Tibial artery (tissue), 4 donors: ENCODE measurements at places on chromosomes 4 and X.

- no peak for DNase-seq
These were observed 265.5 kb downstream of the ARHGAP24 start for GRCh38 chr4:85740431-85740861.

GRCh38 chr4:18844726-18845125, 823.2 kb upstream of the LCORL start:
- no peak for DNase-seq

GRCh38 chrX:25721564-25721963, 416.6 kb upstream of the MAGEB18 start:
- no peak for DNase-seq

DNA sequence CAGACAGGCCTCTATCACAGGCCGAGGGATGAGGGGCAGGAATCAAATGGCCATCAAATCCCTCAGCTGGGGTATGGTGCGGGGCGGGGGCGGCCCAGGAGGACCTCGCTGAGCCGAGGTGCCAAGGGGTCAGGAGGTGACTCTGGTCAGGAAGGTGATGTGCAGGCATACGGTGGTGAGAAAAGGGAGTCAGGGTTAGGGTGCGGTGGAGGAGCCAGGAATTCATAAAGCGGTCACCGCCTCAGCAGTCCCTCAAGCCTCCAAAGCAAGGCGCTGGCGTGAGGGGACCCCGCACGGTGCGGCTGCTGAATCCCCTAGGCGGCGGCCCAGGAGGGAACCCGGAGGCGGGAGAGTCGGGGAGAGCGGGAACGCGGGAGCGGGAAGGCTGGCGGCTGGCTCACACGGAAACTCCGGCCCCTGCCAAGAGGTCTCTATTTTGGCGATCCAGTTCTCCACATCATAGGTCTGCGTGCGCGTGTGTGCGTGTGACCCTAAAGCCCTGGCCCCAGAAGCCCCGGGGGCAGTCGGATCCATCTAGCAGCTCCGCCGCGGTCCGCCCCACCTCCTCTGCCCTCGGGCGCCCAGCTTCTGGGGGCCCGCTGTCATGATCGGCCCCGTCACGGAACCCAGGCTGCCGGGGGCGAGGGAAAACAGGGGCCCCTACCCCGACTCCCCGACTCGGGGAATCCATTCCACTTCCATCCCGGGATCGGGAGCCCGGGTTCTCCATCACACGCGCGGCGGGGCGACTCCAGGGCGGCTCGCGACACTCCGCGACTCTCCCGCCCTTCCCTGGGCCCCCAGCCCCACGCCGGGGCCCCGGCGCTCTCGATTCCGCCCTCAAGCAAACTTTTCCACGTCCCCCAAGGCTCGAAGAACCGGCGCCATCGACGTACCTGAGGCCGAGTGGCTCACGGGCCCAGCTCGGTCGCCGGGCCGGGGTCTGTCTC, 593 bp downstream of the ELF4 start:
- no peak for DNase-seq

- DNase-seq, result no peak
These were observed 109.3 kb downstream of the NFKB1 start for GRCh38 chr4:102610476-102610875.

DNA sequence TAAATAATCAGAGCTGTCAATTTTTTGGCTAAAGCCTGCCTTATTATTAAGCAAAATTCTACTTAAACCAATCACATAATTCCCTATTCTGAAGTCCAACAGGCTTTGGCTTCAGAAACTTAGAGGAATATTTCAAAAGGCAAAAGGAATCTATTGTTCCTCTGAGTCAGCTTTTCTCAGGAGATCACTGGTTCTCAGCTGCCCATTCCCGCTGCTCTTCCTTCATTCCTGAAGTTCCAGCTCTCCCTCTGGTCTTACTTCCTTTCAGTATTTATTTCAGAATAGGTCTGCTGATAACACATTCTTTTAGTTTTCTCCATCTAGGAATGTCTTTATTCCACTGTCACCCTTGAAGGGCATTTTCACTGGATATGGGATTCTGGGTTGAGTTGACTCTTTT, 133.7 kb downstream of the SOWAHB start:
- no peak for DNase-seq

DNA sequence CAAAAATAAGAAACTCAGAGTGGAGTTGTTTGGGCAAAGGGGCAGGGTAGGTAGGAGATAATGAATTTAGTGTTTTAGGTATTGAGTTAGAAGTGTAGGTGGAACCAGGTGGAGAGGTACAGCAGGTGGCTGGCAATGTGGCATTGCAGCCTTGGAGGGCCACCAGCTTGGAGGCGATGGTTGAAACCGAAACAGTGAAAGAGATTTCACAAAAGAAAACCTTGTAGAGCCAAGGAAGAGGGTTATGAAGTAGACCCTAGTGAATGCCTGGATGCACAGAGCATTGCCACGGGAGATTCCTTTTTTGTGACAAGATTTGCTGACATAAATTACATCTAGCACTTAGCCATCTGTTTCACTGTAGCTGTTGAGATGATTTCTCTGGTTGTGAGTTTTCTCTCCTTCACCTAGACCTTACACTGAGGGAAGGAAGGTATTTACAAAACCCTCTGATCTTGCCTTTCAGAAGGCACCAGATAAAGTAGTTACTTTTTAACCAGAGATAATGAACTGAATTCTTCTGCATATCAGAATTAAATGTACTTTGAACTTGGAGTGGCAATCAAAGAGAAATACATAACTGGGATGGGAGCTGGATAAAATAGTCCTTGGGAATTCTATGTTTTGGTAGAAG, 104.1 kb upstream of the CASK start:
- DNase-seq, result no peak

- DNase-seq, result no peak
These were observed 139.4 kb downstream of the ZAR1 start for GRCh38 chr4:48629458-48629857.

DNA sequence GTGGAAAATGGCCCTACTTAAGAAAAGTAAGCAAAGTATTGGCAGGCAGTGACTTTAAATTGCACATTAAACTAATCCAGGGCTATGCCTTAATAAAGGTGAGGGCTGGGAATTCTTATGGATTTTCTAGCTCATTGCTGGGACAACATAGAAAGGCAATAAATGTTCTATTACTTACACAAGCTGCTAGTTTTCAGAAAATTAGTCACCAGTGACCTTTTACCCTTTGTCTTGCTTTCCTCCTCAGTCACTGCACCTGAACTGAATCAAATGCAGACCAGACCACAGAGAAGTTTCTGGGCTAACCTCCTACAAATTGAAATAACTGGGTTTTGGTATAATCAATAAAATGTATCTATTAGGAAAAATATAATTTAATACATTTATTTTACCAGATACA, 694.4 kb upstream of the FAM241A start:
- no peak for DNase-seq

GRCh38 chr4:22625311-22625710, 67.4 kb upstream of the GBA3 start:
- no peak for DNase-seq

- no peak for DNase-seq
These were observed 7.0 kb downstream of the CHST7 start for GRCh38 chrX:46580613-46581012.
